ENCODE measurements at places on chromosomes 4 and X.
A peak's percentile ranks its signal among the peaks of the same experiment; 100 is the strongest.

GRCh38 chrX:25006586-25007058, 9.1 kb downstream of the ARX start:
- no peak for DNase-seq

GRCh38 chr4:11631416-11631815, 202.7 kb upstream of the HS3ST1 start:
- DNase-seq, result no peak

GRCh38 chr4:154982187-154983047, 201.3 kb downstream of the RBM46 start:
- peak; percentile 55 for DNase-seq

DNA sequence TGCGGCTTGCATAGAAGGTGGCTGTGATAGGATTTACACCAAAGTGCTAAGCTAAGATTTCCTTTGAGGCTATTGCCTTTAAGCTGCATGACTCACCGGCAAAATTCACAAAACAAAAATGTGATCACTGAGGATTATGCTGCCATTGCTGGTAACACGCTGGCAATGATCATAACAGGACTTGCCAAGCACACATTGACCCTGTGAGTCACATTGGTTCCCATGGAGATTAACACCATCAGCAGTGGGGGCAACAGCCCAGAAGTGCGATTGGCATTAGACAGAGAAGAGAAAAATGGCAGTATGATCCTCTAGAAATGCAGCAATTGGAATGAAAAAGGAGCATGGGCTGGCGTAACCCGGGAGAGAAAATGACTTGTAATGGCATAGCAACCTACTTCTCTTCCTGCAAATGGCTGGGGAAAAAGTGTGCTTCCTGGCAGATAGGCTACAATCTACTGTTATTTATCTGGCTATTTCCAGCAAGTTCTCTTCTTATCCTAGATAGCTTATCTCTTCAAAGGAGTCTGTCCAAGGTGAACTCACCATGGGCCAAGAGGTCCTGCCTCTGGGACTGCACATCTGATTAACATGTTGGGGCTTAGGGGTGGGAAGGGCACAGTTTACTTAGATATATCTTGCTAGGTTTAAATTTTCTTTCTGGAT, 314.2 kb upstream of the IGFBP7 start:
- DNase-seq, result no peak

GRCh38 chr4:66693694-66694093, 851.6 kb downstream of the CENPC start:
- DNase-seq, result peak; percentile 12

- peak; percentile 42 for DNase-seq
Measured at GRCh38 chr4:37970702-37971101, 10.5 kb downstream of the PTTG2 start.

- DNase-seq, result no peak
Measured at GRCh38 chrX:22073928-22074327, 41.8 kb downstream of the PHEX start.

DNA sequence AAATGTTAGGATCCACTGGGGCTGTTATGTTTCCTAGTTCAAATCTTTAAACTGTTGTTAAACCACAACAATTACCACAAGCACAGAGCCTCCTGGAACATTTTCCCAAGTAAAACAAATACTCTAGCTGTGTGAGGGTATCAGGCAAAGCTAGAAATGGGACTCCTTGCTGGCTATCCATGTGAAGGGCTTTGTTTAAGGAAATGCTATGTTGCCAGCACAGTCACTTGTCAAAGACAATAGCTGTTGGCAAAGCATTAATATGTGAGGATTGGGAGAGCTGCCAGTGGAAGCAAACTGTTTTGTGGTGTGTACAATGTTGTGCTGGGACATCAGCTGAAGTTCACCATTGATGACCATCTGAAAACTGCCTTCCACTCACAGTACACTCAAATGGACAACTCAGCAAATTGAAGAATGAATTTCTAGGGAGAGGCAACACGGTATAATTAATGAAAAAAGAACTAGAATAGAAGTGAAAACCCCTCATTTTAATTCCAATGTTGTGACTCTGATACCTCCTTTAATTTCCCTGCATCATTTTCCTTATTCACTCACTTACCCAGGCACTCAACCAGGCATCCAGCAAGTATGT, 100.8 kb downstream of the ANXA3 start:
- DNase-seq, result peak; percentile 45

DNA sequence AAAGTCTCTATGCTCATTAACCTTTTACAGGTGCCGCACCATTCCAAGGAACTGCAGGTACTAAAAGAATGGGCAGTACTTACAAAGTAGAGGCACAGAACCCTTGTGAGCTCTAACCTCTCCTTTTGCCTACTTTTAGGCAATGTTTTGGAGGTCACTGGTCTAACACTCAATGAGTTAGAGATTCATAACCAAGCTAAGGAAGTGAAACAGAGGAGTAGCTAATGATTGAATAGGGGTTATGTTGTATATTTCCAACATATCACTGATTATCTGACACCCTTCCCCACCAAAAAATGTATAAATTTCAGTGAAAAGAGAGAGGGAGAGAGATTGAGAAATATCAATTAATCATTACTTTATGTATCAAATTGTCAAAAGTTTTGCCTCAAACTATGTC, 269.3 kb downstream of the PCDH7 start:
- DNase-seq, result no peak

DNA sequence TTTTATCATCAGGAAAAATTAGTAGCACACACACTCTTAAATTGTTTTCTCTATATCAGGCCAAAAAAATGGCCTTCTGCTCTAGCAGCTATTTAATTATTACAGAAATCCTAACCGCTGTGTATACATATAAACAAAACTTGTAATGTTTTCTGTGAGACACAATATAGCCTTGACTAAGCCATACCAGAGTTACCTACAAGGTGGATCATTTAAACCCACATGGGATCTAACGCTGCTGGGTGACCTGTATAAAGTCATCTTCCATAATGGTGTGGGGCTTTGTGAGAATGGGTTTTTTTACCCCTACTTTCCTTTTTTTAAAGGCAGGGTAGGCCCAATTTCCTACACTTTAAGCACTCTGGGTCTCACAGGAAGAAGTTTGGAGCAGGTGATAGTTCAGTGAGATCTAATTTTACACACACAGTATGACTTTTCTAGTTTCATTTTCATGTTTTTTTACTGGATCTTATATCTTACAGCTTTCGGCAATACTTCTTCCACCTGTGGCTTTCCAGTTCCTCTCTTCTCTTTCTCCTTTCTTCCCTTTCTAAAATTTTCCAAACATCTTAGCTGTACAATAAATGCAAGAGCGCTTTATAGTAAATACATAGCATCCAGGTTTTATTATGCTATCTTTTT, 66.9 kb upstream of the MMAA start:
- DNase-seq, result no peak

GRCh38 chrX:100090931-100091330, 319.1 kb downstream of the PCDH19 start:
- DNase-seq, result no peak

GRCh38 chrX:16103625-16104024, 19.7 kb upstream of the GRPR start:
- DNase-seq, result no peak

DNA sequence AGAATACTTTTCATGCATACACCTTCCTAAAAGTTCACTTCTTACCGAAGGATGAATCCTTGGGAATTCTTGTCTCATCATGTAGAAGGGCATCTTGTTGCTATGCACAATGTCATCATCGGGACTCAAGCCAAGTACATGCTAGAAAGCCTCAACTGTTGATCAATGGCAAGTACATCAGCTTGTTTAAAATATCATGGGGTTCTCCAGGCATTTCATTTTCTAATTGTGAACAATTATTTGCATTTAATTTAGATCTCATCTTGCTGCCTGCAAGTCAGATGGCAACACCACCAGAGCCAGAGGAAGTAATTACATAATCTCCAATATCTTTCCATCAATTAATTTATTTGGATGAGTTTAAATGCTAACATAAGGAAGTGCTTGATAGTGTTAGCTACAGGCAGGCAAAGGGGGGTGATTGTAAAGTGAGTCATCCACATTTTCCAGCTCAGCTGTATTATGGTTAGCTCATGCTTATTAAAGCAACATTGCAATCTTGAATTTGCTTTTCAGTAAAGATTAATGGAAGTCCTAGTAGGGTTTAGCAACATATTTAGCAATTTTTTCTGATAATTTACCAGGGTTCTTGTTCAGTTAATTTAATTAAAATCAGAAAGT, 356.5 kb downstream of the CBLL2 start:
- no peak for DNase-seq

GRCh38 chr4:52718123-52718522, 33.1 kb downstream of the ERVMER34-1 start:
- no peak for DNase-seq

GRCh38 chr4:171203425-171203824, 609.8 kb upstream of the GALNTL6 start:
- DNase-seq, result no peak

GRCh38 chrX:47499293-47499692, 16.3 kb upstream of the ZNF41 start:
- no peak for DNase-seq

- DNase-seq, result peak; percentile 25
Measured at GRCh38 chr4:21827575-21827974, 121.0 kb downstream of the KCNIP4 start.

DNA sequence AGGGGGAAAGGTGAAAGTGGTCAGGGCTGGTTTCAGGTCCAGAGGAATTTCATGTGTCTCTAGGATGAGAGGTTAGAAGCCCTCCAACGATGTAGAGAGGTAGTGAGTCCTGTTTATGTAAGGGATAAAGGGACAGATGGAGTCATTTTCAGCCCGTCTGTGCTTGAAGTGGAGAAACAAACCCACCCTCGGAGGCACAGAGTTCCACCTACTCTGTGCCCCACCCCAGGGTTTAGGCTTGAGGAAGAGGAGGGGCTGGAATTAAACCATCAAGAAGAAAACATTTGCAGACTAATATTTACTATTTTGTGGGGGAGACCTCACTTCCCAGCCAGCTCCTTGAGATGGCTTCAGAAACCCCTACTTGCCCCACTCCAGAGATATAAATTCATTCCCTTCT, 868 bp upstream of the GNL3L start:
- peak; percentile 9 for DNase-seq

GRCh38 chr4:113442826-113443225, 318.7 kb downstream of the CAMK2D start:
- no peak for DNase-seq

DNA sequence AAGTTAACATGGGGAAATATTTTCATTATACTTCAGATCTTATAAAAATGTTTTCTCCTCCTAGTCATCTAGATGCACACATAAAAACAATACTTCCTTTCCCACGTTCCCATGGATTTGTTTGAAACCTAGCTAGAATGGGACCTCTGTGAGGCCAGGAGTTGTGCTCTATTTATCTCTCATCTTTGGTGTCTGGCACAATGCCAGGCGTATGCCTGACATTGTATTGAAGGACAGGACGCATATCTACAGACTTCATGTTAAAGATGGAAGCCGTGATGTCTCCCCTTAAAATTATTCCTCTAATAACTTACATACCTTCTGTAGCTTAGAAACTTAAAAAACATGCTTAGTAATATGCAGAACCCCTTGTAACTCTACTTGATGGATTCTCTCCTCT, 394.5 kb upstream of the FAT1 start:
- no peak for DNase-seq

- no peak for DNase-seq
Measured at GRCh38 chrX:53794181-53794580, 107.7 kb upstream of the HUWE1 start.

All from muscle of leg (tissue), 16 donors.